Kidney glomerular epithelial cell (primary cell): ENCODE measurements at places on chromosomes 3 and 15.

DNA sequence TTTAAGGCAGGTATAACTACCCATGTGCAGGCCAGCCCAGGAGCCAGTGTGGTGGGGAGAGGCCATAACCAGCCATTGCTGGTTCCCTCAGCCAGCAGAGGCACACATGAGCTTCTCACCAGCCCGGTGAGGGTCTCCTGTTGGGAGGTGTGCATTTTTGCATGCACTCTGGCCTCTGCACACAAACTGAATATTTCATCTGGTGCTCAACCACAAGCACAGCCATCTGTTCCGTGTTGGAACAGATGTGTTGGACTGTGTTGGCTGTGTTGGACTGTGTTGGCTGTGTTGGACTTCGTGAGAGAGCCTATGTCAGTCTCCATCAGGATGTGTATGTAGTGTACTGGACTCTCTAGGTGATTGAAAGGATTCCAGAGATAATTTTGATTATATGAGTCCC lies 67.2 kb downstream of the RPL39L start:
- no peak for DNase-seq

DNA sequence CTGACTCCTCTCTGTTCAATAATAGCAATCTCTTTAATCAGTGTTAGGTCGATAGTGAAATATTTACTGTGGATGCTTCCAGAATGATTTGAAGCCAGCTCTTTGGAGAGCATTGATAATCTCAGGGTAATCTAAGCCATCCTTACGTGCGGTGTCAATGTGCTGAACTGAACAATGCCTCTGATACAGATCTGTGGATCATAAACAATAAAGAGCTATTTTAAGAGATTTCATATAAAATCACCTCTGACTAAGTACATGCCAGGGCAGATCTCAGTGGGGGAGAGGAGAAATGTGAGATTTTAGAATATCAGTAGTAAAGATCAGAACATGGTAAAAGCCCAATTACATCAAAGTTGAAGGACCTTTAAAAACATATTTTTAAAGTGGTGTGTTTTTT lies 319.3 kb upstream of the GBE1 start:
- no peak for DNase-seq

- no peak for DNase-seq
Measured at GRCh38 chr3:12938258-12938711, 96.9 kb upstream of the RPL32 start.

- DNase-seq = no peak
Measured at GRCh38 chr3:126555795-126556636, 2.7 kb downstream of the C3orf22 start.

DNA sequence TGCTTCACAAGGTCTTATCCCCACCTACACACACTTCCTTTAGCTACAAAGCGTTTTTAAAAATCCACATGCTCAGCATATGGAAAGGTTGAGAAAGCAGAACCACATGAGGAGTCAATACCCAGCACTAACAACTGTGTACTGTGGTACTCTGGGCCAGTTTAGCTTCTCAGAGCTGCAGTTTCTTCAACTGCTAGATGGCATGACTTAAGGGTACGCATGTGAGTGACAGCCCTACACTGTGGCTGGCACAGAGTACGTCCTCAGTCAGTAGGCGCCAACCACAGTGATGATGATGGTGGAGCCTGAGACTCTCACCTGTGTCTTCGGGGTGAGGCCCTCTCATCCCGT lies 17.4 kb downstream of the CCDC12 start:
- DNase-seq = no peak

DNA sequence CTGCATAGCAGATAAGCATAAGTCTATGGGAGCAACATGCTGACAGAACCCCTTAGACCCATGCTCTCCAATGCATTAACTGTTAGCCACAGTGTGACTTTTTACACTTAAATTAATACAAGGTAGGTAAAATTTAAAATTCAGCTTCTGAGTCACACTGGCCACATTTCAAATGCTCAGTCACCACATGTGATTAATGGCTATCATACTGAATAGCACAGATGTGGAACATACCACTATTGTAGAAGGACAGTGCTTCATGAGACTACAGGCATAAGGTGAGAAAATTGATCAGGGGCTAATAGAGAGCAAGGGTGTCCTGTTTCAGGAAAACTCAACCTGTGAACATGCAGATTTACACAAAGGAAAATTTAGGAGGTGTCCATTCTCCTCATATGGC lies 357.0 kb upstream of the SEMA6D start:
- DNase-seq = no peak

- DNase-seq = no peak
Measured at GRCh38 chr3:23038471-23038870, 164.7 kb upstream of the UBE2E2 start.

DNA sequence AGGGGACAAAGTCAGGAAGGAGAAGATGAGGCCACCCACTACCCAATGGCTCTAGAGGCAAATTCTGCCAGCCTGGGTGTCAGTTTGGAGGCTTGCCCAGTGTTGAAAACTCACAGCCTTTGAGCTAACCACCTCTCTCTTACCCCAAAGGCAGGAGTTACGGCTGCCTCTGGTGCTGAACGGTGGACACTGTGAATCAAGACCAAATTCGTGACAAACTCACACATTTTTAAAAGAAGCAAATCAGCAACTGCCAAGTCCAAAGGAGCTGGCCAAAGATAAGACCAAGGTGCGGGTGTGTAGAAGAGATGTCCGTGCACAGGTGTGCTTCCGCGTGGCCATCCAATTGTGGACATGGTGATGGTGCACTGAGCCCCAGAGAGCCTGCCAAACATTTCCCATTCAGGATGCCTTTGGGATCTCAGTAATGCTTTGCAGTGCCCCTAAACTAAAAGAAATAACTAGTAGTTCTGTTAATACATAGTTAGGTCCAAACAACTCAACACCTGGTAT lies 74.6 kb downstream of the FAM174B start:
- no peak for DNase-seq

DNA sequence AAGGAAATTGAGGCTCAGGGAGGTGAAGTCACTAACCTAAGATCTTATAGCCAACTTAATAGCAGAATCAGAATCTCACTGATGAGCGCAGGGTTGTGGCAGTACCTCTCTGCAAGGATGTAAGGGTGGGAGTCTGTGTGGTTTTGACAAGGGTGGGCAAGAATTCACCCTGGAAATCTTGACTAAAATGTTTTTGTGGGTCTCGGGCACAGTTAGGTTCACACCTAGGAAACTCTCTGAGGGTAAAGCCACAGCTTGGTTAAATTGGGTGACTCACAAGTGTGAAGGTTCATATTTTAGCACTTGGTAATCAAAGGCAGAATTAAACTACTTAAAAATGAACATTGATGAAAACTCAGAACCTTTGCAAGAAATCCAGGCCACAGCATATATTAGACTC lies 178.2 kb upstream of the EOMES start:
- no peak for DNase-seq

DNA sequence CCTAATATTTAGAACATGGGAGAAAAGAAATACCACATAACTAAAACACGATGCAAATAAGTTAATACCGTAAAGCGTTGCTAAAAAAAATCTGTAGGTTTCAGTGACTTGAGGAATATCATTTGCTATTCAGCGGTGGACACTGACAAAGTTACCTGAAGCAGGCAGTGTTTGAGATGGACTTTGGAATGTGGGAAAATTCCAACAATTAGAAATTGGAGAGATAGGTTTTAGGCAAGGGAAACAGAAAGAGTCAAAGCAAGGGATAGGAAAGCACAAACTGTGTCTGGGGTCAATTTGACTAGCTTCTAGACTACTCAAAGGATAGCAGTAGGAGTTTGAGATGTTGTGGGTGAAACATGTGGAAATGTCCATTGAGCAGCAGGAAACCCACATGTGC lies 173.0 kb downstream of the TIGIT start:
- DNase-seq = no peak

GRCh38 chr15:67820122-67820991 lies 5.0 kb upstream of the SKOR1 start:
- DNase-seq = no peak

GRCh38 chr15:67843571-67844387 lies 3.9 kb upstream of the RNU6-1 start:
- DNase-seq = peak; percentile 90

- no peak for DNase-seq
Measured at GRCh38 chr15:29968099-29968894, 114.5 kb upstream of the GOLGA8J start.

- no peak for DNase-seq
Measured at GRCh38 chr3:166554023-166554422, 716.8 kb upstream of the BCHE start.

DNA sequence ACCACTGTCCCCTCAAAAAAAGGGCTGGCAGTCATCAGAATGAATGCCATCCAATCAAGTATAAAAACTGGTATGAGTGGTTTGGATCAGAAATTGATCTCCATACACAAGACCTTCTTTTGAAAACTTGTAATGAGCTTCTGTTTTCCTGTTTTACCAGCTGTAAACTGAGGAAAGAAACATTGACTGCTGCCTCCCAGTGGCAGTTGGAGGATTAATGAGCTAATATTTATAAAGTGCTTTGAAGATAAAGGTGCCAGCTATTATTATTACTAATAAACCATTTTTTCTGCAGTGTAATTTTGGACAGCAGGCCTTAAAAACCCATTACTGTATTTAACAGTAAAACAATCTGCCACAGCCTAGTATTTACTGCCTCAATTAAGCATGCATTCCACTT lies 11.4 kb downstream of the CHL1 start:
- no peak for DNase-seq

GRCh38 chr3:136952292-136952691 lies 5.5 kb upstream of the IL20RB start:
- DNase-seq = no peak

- DNase-seq = no peak
Measured at GRCh38 chr3:37862903-37863815, 1.5 kb downstream of the CTDSPL start.

DNA sequence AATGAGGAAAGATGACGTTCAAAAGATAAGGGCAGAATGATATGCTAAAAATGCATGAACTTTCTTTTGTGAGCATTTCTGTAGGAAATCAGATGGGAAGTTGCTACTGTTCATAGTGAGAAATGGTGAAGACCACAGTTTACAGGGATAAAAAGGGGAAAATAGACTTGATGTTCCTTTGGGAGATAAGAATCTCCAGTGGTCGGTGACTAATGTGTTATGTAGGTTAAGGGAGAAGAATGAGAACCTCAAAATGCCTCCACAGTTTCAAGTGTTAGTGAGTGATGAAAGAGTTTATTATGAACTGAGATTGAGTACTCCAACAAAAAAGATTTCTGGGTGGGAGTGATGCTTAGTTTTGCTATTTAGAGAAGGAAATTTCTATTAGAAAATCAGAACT lies 247.2 kb downstream of the LSAMP start:
- no peak for DNase-seq

DNA sequence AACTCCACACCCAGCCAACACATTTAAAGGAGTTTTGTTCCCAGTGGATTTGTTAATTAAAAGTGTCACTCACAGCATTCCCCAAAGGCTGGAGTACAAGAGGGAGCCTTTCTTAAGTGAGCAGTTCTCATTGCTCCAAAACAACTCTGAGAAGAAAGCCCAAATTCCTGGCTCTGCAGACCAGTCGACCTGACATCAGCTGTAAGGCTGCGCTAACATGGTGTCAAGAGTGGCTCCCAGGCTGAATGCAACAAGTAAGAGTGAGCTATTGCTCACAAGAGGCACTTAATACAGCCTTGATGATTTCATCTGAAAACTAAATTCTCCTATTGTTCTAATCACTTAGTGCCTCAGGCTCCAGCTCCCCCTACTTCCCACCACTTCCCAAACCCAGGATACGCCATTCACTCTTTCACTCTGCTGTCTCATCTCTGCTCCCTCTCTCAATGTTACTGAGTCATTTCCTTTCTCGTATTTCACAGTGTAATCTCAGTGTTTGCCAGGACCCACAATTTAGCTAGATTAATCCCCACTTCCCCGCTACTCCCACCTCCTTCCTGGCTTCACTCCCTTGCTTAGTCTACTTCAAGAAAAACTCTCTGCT lies 81.8 kb downstream of the WWTR1 start:
- peak; percentile 91 for DNase-seq

DNA sequence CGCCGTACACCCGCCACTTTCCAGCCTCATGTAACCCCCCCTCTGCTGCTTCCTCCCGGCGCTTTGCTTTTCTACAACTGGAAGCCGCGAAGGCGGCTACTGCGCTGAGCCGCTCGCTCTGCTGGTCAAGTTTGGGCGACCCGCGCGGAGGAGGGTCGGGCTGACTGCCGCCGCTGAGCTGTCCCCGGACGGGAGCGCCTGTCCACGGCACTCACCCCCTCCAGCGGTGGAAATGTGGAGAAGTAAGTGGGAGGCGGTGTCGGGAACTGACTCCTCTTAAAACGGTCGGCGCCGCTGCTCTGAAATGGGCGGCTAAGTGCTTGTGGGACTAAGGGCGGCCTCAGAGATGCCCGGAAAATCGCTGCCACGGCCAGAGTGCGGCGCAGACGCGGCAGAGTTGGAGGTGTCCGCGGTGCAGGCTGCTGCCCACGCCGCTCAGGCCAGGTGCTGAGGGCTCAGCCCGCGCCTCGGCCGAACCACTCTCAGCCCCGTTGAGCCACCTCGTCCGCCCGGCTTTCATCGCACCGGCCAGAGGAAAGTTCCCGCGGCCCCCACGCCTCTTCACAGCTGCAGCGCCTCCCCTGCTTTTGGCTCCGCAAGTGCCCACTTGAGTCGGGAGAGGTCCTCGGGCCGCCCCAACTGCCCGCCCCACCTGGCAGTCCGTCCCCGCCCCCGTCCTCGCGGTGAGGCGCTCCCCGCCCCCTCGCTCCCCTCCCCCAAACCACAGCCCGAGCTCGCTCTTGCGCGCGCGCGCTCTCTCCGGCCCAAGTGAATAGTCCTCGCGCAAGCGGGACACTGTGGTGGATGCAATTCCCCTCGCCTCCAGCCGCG lies at the start of gene EPHA6:
Gene EPHA6, plus strand, starts transcription at position 775 of the 831 bp plus-strand sequence.
- DNase-seq = peak; percentile 34
